Mammary epithelial cell (primary cell): ENCODE measurements at places on chromosomes 7 and 10. TPM values are rescaled to one million over a fixed set of nuclear protein-coding genes. Genes with fewer than 3 reads are reported as not detected.

The ARID5B gene
- total RNA-seq = 33.5 TPM

- DNase-seq = no peak
These were observed 104.5 kb downstream of the PIP4K2A start for GRCh38 chr10:22609719-22610465.

- DNase-seq = no peak
These were observed 209.1 kb downstream of the BICC1 start for GRCh38 chr10:58721601-58722281.

- no peak for DNase-seq
These were observed 68.6 kb downstream of the CELF2 start for GRCh38 chr10:11086177-11086840.
